Activated CD4-positive, alpha-beta T cell treated with anti-CD3 and anti-CD28 coated beads, Interleukin-2, amount 50 U/mL, for 48 hours (primary cell): ENCODE measurements at places on chromosomes 11 and 22.
A peak's percentile ranks its signal among the peaks of the same experiment; 100 is the strongest.

DNA sequence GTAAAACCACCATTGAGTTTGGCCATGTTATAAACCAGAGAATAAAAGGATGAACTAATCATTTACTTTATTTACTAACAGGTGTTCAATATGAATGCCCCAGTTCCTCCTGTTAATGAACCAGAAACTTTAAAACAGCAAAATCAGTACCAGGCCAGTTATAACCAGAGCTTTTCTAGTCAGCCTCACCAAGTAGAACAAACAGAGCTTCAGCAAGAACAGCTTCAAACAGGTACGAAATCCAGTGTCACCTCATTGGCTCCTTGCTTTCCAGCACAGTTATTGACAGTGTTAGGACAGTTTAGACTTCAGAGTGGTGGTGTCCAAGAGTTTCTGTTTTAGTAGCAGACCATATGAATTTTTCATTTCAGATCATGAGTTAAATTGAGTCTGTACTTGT is 13.6 kb upstream of the NAT10 start:
- DNase-seq, result no peak

DNA sequence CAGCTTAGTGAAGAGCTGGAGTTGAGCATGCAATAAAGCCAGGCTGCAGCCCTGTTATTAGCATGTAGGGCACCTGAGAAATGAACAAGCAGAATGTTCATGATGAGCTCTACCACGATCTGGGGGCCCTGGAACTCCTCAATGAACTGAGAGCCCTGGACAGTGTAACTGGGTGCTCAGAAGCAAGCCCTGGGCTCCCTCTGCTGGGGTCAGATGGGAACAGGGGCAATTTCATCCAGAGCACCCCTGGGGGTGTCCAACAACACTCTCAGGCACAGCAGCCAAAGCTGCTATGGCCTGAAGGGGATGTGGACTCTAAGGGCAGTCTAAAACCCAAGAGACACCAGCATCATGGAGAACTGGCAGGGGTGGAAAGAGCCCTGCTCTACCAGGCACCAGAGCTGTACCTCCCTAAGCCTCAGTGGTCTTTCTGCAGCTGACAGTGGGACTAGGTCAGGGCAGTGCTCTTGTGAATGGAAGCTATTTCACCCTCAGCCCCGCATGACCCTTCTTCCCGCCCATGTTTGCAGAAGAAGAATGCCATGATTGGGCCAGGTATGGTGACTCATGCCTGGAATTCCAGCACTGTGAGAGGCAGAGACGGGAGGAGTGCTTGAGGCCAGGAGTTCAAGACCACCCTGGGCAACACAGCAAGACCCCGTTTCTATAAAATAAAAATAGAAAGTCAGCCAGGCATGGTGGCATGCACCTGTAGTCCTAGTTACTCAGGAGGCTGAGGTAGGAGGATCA is 28.9 kb downstream of the THOC5 start:
- DNase-seq, result no peak

- peak; percentile 69 for DNase-seq
These were observed at the start of gene CDC42BPG for GRCh38 chr11:64844330-64845128. TSS of gene CDC42BPG (minus strand) at chr11:64844653. CDS start at chr11:64844569, 84 bp downstream.

DNA sequence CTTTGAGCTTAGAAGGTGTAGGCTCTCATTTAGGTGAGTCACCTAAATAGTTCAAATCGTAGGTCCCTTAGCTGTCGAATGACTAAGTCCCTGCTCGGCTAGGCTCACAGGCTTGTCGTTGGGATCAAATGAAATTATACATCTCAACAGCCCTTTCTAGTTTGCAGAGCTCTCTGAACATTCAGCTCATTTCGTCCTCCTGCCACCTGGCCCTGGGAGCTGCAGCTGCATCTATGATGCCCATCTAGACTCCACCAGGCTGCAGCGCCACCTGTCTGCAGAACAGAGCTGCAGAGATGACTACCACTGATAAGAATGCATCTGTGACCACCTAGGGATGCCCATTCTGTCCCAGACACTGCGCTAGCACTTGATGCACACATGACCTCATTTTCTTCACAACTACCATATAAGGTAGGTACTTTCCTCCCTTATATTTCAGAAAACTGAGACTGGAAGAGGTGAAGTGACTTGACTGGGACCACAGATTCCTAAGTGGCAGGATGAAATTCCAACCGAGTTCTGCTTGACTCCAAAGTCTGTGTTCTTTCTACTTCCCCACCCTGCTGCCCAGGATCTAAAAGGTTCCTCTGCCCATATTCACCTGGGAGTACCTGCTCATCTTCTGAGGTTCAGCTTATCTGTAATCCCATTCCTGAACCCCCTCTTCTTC is 141.1 kb upstream of the NARS2 start:
- peak; percentile 63 for DNase-seq

GRCh38 chr11:86483940-86484794 is 109.5 kb downstream of the CCDC81 start:
- DNase-seq, result no peak

- no peak for DNase-seq
These were observed 378.8 kb downstream of the DCDC1 start for GRCh38 chr11:30990625-30991296.

- DNase-seq, result no peak
These were observed 2.6 kb downstream of the MS4A3 start for GRCh38 chr11:60059052-60059451.
